CD4-positive, alpha-beta T cell treated with Interleukin-2 at 100 ng/mL for 4 hours (primary cell): ENCODE measurements at places on chromosomes 13 and 19.

- no peak for DNase-seq
These were observed 7.5 kb downstream of the ELAVL1 start for GRCh38 chr19:7997809-7998480.

GRCh38 chr19:34994643-34995541 lies 5.2 kb upstream of the GRAMD1A start:
- DNase-seq: no peak

DNA sequence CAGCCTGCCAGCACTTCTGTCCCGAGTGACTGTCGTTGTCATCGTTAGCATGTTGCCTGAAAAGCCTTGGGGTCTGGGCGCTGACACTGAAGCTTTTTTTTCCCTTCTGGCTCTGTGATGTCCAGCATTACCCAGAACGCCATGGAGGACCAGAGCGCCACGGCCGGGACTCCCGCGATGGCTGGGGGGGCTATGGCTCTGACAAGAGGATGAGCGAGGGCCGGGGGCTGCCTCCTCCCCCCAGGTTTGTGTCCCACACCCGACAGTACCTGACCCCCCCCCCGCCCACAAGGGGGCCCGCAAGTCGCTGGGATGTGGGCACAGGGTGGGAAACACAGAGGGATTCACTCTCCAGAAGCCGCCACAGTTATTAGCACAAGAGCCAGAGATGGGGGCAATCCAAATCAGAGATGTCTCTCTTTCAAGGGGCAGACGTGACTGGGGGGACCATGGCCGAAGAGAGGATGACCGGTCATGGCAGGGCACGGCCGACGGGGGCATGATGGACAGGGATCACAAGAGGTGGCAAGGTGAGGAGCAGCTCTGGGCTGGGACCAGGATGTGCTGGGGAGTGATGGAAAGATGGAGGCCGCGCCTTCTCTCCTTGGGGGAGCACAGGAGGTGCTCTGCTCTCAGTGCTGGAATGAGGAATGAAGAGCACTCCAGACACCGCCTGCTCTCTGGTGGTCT lies 13.2 kb downstream of the MICOS13 start:
- DNase-seq: no peak

GRCh38 chr13:29384466-29384865 lies 211.0 kb downstream of the SLC7A1 start:
- DNase-seq: no peak
